ENCODE measurements at places on chromosomes 11 and 22.

DNA sequence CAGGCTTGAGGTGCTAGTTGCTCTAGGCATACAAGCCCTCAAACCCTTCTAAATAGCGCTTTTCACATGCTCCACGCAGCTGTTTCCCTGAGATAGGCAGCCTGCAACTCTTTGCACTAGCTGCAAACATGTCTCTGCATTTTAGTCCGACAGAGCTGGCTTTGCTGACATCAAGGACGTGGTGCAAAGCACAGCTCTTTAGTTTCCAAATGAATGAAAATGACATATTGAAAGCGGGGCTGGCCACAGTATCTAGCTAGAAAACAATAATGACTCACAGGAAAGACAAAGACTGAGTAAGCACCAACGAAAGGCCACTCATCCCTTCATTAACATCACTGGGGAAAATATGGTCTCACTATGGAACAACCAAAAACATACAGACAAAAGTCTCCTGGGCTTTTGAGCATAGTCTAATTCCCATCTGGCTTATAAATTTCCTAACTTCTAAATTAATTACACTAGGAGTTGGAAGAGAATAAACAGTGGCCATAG, 15.3 kb upstream of the ZC3H12C start:
- no peak for DNase-seq

- no peak for DNase-seq
These were observed 704.1 kb upstream of the CCDC90B start for GRCh38 chr11:83990160-83990733.

DNA sequence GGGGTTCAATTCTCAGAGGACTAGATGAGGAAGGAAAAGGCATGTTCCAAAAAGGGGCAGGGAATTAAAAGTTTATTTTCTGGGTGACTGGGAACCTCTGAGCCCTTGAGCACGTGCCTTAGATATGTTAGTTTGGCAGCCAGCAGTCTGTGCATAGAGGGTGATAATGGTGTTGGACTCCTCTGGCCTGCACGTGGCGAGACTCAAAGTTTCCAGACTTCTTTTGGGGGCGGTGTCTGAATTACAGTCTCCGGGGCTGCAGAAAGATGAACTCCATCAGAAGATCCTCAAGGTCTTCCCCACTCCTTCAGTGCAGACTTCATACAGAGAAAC, 861 bp upstream of the ZNRF3 start:
- no peak for DNase-seq

DNA sequence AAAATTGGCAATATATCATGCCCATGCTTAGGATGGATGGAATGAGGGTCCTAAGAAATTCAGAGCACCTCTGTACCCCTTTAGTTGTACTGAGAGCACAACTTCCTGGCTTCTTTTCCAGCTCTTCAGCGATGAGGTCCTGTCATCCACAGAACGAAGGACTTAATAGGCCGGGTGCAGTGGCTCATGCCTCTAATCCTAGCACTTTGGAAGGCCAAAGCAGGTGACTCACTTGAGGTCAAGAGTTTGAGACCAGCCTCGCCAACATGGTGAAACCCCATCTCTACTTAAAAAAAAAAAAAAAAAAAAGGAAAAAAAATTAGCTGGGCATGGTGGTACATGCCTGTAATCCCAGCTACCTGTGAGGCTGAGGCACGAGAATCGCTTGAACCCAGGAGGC, 125.3 kb upstream of the BMAL1 start:
- DNase-seq, result no peak

- DNase-seq, result no peak
These were observed 27.2 kb upstream of the GAB4 start for GRCh38 chr22:17035246-17035645.

DNA sequence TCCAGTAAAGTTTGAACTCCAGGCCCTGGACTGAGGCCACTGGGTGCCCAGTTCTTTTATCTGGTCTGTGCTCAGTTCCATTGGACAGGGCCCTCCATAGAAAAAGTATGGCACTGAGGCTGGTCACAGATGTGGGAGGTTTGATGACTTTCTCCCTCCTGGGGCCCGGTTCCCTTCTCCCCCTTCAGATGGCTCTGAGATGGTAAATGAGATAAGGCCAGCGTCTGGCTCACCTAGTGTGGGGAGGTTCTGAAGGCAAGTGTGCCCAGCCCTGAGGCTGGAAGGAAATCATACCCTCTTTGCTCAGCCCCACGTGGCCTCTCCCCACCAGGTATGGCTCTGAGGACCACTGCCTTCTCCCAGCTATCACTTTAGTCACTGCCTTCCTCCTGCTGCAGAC, 1.5 kb upstream of the CLDN5 start:
- DNase-seq, result no peak

GRCh38 chr11:69401715-69402114, 79.7 kb upstream of the LINC01488 start:
- DNase-seq, result no peak

- DNase-seq, result no peak
These were observed 42.2 kb downstream of the PDE2A start for GRCh38 chr11:72631806-72632731.

- DNase-seq, result no peak
These were observed 23.0 kb downstream of the CRKL start for GRCh38 chr22:20940186-20940651.
